ENCODE measurements at places on chromosomes 5 and 9.

DNA sequence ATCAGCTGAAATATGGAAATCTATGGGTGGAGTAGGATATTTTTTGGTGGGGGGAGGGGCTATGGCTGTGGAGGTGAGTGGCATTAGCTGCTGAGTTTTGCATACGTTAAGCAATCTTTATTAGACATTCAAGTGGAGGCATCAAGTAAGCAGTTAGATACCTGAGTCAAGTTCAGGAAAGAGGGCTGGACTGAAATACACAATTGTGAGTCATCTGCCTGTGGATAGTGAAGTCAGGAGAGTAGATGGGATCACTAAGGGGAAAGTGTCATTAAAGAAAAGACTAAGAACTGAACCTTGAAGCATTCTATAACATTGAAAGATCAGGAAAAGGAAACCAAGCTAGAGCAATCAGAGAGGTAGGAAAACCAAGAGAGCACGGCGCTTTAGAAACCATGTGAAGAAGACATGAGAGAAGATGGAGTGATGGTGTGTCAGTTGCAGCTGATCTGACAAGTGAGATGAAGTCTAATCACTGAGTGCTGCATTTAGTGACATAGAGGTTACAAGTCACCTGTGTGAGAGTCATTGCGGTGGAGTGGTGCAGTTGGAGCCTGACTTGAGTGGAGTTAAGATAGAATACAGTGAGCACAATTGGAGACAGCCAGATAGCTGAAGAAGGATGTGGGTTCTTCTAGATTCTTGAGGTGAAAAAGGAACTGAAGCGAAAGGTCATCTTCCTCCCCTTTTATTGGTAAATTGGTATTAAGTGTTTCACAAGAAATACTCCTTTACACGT is 88.7 kb downstream of the PIP5K1B start:
- DNase-seq: no peak

- DNase-seq: no peak
Measured at GRCh38 chr9:9847750-9848149, 765.1 kb downstream of the PTPRD start.

DNA sequence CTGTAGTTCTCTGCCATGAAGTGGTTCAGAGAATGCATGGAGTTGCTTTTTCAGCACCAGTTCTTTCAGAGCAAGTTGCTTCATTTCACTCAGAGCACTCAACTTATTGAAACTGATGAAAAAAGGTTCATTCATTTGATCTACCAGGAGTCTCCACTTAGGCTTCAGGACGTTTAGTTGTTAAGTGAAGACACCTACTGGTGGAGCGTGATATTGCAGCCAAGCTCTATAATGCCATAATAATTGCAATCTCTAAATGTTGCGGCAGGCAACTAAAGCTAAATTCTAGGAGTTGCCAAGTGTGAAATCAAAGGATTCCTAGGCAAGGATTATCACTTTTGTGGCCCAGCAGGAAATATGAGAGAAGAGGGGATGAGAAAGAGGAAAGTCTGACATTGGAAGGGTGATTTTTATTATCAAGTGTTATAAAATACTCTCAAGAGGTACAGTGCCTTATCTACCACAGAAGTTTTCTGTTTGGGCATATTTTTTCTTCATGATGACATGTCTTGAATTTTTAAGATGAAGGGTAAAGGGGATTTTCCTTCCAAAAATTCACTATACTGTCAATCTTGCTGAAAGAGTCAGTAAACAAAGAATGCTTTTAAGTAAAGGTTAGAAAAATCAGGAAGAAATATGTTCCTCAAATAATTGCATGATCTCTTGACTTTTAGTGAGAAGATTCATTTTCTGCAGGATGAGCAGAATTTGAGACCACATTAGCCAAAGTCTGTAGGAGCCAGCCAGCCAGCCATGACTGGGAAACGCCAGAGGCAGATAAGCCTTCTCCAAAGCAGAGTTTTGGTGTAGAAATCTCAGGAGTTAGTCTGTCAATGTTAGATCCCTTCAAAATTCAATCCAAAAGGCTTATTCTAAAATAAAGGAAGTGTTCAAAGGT is 83.4 kb downstream of the SH3PXD2B start:
- no peak for DNase-seq

DNA sequence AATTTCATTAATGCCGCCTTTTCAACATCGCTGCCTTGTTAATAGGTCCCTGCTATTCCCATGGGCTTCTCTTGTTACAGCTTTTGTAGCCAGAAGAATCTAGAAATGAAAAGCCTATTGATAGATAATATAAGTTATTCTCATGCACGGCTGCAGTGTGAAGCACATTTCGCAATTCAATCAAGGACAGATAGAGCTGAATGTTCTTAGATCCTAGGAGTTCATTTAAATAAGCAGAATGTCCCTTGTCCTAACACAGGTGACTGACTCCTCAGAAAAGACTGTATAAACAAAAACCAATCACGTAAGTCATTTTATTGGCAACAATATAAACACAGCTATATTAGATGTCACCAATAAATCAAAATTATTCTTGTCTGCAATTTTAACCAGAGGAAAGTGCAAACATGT is 9.4 kb downstream of the GLIS3 start:
- peak; percentile 87 for DNase-seq

- DNase-seq: no peak
Measured at GRCh38 chr9:14238079-14238478, 75.9 kb downstream of the NFIB start.

DNA sequence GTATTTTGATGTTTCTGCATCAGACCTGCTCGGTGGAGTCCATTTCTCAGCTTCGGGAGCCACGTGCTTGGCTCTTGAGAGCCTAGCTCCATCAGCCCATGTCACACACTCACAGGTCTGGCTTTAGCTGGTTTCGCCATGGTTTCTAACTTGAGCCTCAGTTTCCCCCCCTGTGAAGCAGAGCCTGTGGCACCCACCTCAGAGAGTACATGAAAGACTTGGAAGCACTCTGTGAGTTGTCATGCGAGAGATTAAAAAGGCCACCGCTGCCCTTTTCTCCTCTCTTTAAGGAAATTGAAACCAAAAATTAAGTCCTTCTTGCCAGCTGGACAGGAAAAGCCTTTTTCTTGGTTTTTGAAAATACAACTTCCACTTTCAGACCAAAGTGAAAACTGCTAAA is 8.8 kb downstream of the TENT4A start:
- DNase-seq: no peak

GRCh38 chr5:132457371-132458225 is 33.0 kb downstream of the IRF1 start:
- peak; percentile 18 for DNase-seq

- no peak for DNase-seq
Measured at GRCh38 chr9:101275769-101276250, 109.0 kb downstream of the BAAT start.

DNA sequence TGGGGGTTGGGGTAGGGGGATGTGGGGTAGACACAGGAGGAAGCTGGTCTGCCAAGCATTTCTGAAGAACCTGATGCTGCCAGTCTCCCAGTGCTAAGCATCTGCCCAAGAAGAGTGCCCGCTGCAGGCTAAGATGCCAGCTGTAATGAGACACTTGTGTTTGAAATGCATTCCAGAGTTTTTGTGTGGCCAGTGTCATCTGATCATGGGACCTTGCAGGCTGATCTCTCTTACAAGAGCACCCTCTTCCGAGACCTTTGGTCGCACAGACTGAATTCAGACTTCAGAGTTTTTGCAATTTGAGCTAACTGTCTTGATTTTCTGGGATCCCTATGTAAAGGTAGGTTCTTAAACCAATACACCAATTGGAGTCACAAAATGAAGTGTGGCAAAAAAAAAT is 58.1 kb downstream of the DENND1A start:
- no peak for DNase-seq

DNA sequence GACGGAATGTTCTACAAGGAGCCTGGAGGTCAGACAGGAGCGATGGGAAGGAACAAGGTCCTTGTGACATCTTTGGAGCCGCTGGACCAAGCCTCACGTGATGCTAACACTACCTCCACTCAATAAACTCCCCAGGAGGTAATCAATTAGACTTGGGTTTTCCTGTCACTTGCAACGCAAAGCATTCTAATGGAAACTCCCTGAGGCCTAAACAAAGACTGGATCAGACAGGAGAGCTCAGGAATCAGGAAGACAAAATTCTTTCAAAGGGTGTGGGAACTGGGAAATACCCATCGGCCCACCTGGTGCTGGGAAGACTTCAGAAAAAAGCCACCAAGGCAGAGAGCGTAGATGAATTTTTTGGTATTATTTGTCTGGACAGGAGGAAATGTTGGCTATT is 22.3 kb upstream of the UNC5A start:
- DNase-seq: no peak

DNA sequence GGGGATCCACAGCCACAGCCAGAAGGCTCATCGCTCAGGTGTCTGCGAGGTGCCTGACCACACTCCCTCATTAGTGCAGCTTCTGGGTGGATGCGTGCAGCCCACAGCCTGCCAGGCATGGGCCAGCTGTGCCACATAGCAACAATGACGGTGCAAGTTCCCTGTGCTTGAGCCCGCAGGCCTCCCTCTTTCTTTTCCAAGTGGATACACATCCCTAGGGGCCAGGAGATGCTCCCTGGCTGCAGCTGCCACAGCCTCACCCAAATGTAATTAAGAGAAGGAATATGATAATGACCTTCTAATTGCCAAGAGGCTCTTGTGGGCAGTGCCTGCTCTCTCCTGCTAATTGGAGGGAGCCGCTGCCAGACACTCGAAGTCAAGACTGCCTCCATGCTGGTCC is 116.0 kb upstream of the PPP1R26 start:
- DNase-seq: no peak

DNA sequence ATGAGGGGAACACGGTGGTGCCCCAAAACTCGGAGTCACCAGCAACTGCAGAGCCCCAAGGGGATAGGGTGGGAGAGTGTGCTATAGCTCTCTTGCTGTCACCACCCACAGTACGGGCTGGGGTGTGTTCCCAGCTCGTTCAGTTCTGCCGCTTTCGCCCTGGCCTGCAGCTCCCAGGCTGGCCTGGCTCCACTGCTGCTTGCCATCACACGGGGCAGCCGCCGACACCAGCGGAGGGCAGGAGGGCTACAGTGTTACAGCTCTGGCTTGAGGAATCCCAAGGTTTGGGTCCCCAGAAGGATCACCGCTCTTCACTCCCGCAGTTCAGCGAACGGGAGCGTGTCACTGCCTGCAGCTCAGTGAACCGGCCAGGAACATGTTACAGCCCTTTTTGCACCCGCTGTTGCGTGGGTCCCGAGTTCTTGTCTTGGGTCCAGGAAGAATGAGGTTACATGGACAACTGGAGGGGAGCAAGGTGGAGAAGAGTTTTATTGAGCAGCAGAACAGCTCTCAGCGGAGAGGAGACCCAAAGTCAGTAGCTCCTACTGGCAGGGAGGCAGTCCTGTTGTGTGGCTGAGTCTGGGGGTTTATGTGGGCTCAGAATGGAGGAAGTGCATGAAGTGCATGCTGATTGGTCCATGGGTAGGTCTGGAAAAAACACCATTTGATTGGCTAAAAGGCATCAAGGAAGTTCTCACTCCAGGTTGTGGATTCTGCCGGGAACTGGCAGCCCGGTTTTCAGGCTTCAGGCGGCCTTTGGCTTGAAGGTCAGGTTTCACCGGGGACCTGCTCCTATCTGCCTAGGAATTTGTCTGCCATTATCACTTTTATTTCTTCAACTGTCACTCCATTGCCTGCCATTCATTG is 113.4 kb downstream of the EHMT1 start:
- no peak for DNase-seq

DNA sequence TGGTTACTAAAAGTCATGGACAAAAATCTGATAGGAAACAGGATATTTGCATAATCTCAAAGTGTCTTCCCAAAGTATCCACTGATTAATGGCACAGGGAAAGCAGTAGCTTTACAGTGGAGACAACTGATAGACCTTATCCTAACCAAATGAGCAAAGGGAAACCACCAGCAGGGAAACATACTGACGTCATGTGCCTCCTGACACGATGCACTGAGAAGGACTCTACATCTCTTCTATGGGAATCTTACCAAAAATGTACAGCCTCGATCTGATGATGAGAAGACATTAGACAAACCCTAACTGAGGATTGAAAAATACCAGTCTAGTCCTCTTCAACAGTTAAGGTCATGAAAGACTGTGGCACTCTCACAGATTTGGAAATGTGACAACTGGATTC is 166.2 kb downstream of the INSYN2B start:
- DNase-seq: no peak

GRCh38 chr5:56099346-56099745 is 104.6 kb upstream of the IL6ST start:
- DNase-seq: no peak

DNA sequence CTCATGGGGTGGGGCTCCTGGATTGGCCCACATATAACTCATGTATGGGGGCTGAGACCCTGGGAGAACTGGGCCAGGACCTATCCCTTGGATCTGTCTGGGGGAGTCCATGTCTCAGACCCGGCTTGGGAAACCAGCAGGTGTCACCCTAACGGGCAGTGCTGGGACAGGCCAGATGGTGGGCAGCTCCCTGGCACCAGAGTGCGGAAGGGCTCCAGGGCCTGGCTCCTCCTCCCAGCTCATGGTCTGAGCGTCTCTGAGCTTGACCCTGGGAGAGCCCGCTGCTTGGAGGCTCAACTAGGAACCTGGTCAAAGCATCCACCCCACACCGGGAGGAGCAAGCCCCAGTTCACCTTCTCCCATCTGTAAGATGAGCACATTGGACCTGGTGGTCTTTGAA is 15.5 kb upstream of the NCS1 start:
- DNase-seq: no peak

DNA sequence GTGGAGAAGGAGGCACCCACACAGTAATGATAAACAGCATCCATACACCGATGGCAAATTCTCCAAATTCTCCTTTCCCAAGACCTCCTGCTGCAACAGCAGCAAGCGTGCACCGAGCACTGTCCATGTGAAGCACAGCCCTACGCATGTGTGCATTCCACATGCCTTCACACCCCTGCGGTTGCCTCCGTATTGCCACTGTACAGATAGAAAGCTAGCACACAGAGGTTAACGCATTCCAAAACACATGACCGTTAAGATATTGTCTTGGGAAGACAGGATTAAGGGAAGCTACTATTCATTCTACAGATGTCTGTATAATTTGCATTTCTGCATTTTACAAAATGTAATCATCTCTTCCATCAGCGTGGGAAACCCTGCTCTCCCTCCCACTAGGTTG is 6.6 kb downstream of the FLT4 start:
- no peak for DNase-seq

DNA sequence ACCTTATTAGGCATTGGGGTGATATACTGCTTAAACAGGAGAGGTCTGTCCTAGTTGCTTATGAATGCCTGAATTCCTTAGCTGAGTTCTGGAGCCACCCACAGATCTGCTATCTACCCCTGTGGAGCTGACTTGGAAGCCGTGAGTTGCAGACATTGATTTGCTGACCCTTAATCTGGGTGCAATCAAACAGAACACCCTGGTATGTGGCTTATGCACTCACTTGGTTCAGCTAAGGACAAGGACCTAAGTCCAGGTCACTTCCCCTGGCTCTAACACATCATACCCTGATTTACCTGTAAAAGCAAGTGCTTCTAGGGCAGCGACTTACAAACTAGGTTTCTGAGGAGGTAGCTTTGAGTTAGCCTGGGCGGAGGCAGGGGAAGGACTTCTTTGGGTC is 41.6 kb upstream of the TLR4 start:
- DNase-seq: no peak
